ENCODE measurements at places on chromosomes 2 and 18.

GRCh38 chr2:2022941-2023586 lies 278.7 kb upstream of the PXDN start:
- no peak for DNase-seq

GRCh38 chr2:34161549-34161948 lies 562.5 kb upstream of the FAM98A start:
- no peak for DNase-seq

- no peak for DNase-seq
Measured at GRCh38 chr2:55550368-55551102, 31.0 kb downstream of the CFAP36 start.

DNA sequence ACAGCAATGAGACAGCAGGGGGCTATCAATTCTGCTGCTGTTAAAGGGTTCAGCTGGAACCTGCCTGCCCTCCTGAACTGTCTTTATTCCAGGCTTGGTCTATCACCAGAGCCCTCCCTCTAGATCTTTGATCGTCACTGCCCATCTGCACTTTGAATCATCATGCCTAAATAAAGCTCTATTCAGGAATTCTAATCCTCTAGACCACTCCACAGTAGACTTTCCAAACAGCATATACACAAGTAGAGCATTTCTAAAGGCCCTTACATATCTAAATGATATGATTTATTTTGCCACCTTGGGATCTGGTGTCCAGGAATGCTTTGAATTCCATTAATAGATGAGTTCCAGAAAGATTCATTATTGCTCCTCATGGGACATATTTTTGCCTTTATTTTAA lies 542.1 kb upstream of the SYT4 start:
- no peak for DNase-seq

DNA sequence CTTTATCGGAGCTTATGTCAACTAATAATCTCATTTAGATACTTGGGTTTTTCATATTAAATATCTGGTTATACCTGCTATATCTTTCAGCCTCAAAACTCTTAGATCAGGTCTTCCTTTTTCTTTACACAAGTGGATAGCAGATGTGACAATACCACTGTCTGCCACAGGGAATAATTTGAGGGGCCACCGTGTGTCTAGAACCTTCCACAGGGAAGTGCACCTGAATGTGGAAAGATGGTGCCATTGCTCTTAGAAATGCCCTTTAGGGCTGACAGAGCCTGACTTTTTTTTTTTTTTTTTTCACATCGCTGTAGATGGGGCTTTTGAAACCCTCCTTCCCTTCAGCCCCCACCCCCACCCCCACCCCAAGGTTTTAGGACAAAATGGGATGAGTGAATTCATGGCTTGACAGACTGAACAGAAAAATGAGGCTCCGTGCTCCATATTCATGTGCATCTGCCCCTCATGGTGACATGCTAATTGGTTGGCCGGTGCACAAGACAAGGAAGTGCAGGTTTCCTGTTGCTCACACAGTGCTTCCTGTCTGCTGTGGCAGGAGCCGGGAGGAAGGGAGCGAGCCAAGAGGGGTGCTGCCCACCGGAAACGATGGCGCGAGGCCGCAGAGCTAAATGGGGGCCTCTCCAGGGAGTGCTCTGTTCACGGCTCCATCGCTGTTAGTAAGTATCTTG lies 246.0 kb downstream of the LDLRAD4 start:
- DNase-seq: no peak

Measured in caudate nucleus (tissue), 63 donors.